ENCODE measurements at places on chromosomes 3 and 15.

DNA sequence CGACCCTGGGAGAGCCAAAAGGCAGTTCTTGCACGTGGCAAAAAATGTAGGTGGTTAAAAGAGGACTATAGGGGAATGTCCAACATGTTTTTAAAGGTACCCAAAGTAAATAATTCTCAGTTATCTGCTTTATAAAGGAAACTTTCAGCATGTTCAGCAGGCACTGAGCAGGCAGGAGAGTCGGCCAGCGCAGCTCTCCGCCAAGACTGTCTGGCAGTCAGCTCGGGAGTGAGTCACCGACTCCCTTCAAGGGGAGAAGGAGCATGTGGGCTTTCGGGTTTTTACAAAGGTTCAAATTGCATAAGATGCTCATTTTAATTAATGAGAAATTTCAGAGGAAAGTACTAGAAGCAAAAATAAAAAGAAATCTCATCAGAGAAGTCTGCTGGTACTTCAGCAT lies 7.0 kb downstream of the GABRA5 start:
- no peak for DNase-seq

- DNase-seq: no peak
Observed at GRCh38 chr3:192249516-192249915, 477.8 kb downstream of the FGF12 start.

DNA sequence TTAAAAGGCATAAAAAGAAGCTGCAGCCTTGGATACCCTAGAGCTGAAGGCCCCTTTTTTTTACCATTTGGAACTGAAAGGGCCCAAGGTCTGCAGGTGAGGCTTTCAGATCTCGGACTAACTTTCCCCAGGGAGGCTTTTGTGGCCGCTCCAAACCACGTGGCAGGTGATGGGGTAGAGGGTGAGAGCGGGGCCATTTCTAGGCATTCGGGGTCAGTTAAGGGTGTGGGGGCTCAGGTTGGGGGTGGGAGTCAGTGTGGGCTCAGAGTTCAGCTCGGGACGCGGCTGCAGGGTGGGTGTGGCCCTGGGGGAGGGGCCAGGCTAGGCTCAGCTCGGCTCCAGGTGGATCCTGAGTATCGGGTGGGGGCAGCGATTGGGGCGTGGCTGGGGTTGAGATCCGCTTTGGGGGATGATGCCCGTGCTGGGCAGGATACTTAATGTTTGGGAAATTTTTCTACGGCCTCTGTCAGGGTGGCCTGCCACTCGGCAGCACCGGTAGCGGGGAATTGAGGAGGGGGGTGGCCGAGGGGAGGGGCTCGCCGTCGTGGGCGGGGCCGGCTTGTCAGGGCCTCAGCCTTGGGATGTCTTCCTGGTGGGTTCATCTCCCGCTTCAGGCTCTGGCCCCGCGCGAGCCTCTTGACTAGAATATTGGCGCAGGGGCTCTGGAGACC lies 2.5 kb downstream of the KLF13 start:
- DNase-seq: no peak

GRCh38 chr3:194671900-194672808 lies at the start of gene LSG1:
Gene LSG1, minus strand, starts transcription at chr3:194672191. Its CDS starts 29 bp downstream, at chr3:194672162.
- peak; percentile 80 for DNase-seq

GRCh38 chr3:163692494-163692893 lies 1385.8 kb downstream of the SI start:
- DNase-seq: no peak

DNA sequence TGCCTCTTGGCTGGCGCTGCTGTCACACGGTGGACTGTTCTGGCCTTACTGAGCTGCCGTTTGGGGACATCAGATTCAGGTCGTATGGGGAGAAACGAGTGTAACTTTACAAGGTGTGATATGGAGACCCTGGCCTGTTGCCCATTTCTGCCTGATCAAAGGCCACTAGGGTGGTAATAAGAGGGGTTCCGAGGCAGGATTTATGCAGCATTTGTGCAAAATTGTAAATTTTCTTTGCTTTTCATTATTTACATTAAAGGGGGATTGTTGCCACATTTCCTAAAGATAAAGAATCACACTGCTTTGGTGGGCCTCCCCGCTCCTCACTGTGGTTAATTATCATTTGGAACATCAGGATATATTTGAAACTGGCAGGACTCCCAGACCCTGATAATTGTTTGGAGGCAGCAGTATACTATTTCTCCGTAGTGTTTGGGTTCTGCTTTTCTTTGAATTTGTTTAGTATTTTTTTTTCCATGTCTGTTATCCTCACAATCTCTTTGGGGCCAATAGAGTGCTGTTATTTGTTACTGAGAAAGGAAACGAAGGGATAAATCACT lies 891 bp downstream of the NXPE3 start:
- no peak for DNase-seq

GRCh38 chr3:54069961-54070360 lies 52.4 kb upstream of the CACNA2D3 start:
- DNase-seq: no peak

GRCh38 chr15:101445562-101446517 lies 43.7 kb downstream of the PCSK6 start:
- no peak for DNase-seq

GRCh38 chr3:128763967-128764366 lies 38.0 kb downstream of the RAB7A start:
- peak; percentile 15 for DNase-seq

DNA sequence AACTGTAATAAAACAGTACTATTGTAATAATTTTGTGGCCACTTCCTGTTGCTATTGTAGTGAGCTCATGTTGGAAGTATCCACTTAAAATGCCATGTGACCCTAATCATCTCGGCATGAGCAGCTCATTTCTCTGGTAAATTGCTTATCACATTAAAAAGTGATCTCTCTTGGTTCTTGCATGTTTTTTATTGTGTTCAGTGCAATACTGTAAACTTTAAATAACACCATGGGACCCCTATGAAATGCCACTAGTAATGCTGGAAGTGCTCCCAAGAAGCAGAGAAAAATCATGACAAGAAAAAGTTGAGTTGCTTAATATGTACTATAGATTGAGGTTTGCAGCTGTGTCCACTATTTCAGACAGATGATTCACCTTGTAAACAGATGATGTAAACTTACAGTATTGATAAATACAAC lies 45.6 kb downstream of the NMD3 start:
- no peak for DNase-seq

DNA sequence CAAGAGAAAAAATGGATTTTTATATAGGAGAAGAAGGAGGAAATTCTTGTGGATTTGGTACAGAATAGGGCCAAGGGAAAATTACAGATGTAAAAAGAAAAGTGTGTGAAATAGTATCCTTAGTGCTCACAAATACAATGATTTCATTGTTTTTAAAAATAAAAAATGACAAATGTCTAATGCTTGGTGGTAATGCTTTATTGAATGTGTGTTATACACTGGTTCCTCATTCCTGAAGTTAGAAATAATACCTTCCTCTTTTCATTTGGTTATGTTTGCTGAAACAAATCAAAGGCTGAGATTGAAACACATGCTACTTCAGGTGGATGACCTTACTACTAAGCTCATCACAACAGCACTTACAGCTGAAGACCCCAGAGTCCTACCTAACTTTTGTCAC lies 37.7 kb upstream of the CCR2 start:
- no peak for DNase-seq

- DNase-seq: peak; percentile 39
Observed at GRCh38 chr3:194003114-194004057, 132.6 kb upstream of the HES1 start.

- no peak for DNase-seq
Observed at GRCh38 chr3:100206687-100207086, 54.1 kb upstream of the TBC1D23 start.

DNA sequence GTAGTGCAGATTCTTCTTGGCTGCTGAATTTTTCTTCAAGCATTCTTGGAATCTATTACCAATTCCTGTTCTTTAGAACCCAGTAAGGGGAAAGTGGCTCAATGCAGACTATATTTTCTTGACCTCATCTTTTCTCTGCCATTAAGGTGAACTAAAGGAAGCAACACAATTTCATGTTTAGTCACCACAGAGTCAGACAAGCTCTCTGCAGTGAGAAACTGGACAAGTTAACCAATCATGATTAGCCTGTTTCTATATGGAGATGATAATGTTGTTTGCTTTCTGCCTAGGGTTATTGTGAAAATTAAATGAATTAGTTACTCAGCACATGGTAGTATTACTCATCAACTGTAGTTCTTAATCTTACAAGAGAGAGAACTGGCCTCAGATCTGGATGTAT lies 1075.1 kb downstream of the AGBL1 start:
- no peak for DNase-seq

- no peak for DNase-seq
Observed at GRCh38 chr15:92825985-92826384, 74.1 kb upstream of the CHD2 start.

GRCh38 chr3:27560484-27561056 lies 76.4 kb upstream of the SLC4A7 start:
- DNase-seq: no peak

- DNase-seq: no peak
Observed at GRCh38 chr15:64480891-64481290, 20.5 kb downstream of the ZNF609 start.
